ENCODE measurements at places on chromosomes 6 and 20.
A peak's percentile ranks its signal among the peaks of the same experiment; 100 is the strongest.

DNA sequence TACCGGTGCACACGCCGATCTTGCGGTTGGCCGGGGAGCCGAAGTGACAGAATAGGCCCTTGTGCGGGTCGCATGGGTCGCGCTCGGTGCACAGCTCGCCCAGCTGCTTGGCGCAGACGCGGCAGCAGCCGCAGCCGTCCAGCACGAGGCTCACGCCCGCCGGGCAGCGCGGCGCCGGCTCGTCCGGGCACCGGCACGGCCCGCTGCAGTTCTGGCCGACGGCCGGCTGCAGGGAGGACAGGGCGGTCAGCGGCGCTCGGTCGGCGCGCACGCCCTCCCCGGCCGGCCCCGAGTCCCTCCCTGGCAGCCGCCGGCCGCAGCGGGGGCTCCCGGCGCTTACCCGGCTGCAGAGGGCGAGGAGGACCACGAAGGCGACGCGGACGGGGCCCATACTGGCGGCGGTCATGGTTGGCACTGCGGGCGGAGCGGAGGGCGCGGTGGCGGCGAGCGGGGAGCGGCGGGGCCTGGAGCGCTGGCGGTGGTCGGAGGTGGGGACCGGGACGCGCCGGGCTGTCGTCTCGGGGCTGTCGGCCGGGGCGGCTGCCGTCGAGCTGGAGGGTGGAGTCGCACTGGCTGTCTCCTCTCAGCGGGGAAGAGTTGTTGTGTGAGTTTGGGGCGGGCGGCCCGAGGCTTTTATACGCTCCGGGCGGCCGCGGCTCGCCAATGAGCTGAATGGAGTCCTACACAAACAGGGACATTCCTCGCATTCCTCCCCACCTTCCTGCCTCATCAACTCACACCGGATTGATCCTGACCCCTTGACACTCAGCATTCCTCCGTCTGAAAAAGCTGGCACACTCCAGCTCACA, at the start of gene CCN2:
TSS of gene CCN2 (minus strand) at position 606 of the 809 bp plus-strand sequence. CDS start at position 406, 200 bp downstream.
- DNase-seq, result no peak

DNA sequence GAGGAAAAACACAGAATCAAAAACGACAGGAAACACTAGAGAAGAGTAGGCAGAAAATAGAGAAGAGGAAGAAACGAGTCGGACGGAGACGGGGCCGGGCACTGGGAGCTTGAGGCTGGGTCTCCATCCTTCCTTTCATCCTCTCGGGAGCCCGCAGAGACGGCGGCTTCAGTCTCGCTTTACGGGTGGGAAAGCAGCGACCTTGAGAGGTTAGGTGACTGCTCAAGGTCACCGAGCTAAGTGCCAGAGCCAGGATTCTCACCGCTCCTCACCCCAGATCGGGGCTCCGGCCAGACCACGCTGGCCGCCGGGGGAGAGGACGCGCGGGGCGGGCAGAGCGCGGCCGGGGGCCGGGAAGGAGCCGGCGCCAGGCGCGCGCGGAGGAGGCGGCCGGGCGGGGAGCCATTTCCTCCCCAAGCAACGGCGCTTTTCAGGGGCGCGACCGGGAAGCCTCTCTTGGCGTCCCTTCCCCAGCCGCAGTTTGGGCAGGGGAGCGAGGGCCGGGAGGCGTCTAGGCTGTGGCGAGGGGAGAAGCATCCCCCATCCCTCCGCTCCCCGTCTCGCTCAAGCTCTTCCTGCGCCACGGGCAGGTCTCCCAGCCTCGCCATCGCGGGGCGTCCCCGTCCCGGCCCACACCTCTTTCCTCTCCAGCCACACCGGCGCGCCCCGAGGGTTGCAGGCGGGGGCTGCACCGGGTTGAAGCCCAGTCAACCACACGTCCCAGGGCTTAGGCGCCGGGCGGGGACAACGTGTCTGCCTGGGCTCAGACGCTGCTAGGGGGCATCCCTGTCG, 24.1 kb upstream of the MAP3K7 start:
- peak; percentile 7 for DNase-seq

- DNase-seq, result no peak
Observed at GRCh38 chr6:147508042-147508865, at the start of gene SAMD5. SAMD5 (plus strand) TSS chr6:147508690; CDS start chr6:147508929, 239 bp downstream.

DNA sequence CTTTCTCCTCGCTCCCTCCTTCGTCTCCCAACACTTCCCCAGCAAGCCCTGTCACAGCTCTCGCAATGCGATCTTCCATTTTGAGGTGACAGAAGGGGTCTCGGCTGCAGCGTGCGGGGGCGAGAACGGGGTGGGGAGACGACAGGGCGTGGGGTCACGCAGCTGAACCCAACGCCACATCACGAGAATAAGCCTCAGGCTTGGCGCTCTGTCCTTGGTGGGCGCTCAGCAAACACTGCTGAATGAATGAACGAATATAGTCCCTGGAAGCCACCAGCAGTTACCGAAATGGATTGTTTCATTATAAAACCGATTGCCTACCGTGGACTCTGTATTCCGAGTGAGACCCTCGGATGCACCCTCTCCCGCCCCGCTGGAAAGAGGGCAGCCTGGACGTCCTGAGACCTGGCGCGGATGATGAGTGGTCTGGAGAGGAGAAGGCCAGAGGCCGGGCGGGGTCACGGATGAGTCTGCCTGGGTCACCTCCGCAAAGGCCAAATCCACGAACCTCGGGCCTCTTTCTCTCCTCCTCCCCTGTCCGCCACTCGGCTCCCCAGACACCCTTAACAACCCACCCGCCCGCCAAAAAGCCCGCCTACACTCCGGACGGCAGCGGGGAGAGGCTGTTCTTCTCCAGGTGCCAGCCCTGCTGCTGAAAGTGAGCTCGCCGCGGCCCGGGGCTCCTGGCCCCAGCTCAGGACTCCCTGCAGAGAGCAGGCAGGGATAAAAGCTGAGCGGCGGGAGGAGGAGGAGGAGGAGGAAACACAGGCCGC, 3.7 kb downstream of the NRN1 start:
- no peak for DNase-seq

DNA sequence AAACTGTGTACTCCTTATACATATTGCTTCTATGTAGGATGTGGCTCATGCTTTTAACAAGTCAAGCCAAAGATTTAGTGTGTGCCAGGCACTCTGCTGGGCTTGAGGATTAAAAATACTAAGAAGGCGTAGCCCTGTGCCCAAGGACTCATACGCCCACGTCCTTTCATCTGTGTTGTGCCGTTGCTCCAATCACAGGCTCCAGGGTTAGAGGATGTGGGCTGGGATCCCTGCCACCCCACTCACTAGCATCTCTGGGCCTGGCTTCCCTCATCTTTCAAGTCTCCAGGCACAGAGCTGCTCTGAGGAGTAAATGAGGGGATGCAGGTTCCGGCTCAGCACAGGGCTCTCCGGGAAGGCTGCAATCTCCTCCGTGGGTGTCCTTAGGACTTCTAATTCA, 214.2 kb downstream of the SYNDIG1 start:
- no peak for DNase-seq

- no peak for DNase-seq
Observed at GRCh38 chr20:32702706-32703425, 29.1 kb upstream of the C20orf203 start.

GRCh38 chr6:133404728-133405127, 163.6 kb downstream of the EYA4 start:
- no peak for DNase-seq

DNA sequence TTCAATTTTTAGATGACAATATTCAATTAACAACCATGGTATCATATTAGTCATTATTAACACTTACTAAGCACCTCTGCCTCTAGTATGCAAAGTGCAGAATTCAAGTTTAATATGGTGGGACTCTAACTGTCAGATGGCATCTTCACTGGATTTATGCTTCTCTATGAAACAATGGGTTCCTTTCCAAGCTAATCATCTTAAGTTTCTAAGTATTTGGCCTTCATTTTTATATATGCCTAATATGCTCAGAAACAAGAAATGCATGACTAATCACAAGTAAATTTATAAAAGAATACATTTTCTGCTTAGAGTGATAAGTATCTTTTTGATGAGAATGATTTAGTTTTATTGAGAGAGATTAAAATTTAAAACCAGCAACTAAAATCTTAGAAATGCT, 144.7 kb downstream of the HIVEP2 start:
- no peak for DNase-seq

DNA sequence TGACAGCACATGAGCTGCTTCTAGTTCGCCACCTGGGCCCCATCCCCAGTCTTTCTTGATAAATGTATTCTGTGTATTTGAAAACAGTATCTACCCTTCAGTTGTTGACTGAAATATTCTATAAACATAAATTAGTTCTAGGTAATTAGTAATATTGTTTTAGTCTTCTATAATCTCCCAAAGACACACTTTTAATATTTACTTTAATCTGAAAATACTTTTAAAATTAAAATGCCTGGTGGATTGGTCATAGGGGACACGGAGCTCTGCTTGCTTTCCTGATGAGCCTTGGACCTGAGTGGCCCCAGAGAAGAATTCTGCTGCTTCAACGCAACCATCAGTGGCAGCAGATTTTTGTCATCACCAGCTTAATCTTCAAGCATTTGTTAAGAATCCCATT, 234.5 kb downstream of the THBS2 start:
- DNase-seq, result no peak
